ENCODE measurements at places on chromosomes 5 and 9.

- no peak for DNase-seq
Measured at GRCh38 chr9:131628459-131629225, 83.3 kb downstream of the PRRT1B start.

DNA sequence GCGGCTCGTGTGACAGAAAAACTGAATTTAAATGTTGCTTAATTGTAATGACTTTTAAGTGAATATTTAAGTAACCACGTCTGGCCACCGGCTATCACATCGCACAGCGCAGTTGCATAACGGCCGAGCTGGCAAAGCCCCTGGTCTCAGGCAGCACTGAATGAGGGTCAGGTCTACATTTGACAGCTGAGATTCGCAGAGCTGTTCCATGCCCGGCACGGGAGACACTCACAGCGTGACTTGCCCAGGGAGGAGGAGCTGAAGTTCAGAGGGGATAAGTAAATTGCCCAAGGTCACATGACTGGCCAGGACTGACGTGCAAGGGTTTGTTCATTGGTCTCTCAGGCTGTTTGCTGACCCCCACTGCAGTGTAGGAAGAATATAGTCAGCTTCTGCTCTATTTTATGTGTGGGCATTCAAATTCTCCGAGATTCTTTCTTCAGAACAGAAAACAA lies 17.4 kb upstream of the COL5A1 start:
- DNase-seq, result no peak

DNA sequence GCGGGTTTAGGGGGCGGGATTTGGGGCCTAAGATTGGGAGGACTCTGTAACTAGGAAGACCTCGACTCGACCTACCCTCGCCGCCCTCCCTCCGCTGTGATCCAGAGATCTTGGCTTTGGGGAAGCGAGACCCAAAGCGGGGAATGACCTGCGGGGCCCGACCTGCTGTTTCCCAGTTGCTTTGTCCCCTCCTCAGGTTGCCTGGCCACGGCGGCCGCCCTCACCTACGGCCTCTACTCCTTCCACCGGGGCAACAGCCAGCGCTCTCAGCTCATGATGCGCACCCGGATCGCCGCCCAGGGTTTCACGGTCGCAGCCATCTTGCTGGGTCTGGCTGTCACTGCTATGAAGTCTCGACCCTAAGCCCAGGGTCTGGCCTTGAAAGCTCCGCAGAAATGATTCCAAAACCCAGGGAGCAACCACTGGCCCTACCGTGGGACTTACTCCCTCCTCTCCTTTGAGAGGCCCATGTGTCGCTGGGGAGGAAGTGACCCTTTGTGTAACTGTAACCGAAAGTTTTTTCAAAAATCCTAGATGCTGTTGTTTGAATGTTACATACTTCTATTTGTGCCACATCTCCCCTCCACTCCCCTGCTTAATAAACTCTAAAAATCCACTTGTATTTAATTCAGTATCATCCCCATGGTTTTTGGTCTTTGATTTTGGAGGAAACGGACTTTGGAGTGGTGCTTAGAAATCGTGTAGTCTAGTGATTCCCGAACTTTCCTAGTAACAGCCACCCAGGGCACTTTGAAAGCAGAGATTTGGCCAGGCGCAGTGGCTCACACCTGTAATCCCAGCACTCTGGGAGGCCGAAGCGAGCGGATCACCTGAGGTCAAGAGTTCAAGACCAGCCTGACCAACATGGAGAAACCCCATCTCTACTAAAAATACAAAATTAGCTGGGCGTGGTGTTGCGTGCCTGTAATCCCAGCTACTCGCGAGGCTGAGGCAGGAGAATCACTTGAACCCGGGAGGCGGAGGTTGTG lies 878 bp downstream of the HIGD2A start:
- no peak for DNase-seq

- DNase-seq, result peak; percentile 17
Measured at GRCh38 chr9:110217656-110218099, 9.7 kb upstream of the C9orf152 start.

DNA sequence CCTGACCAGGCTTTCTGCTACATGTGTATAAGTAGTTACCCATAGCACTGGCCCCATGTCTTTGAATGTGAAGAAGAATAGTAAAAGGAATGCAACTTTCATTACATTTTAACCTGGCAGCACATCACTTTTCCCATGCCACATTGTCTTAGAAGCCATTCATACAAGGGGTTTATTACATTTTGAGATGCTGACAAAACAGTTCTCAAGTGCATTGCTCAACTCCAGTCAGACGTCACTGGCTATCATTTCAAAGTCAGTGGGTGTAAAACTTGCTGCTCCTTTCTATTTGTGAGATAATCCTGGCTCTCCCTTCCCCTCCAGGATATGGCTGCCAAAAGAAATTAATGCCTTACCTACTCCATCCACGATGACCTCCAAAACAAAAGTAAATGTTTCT lies 97.0 kb upstream of the VCAN start:
- no peak for DNase-seq

- DNase-seq, result no peak
Measured at GRCh38 chr5:55732585-55732984, 5.3 kb upstream of the DDX4 start.

- DNase-seq, result no peak
Measured at GRCh38 chr5:82595113-82595512, 317.0 kb upstream of the RPS23 start.

DNA sequence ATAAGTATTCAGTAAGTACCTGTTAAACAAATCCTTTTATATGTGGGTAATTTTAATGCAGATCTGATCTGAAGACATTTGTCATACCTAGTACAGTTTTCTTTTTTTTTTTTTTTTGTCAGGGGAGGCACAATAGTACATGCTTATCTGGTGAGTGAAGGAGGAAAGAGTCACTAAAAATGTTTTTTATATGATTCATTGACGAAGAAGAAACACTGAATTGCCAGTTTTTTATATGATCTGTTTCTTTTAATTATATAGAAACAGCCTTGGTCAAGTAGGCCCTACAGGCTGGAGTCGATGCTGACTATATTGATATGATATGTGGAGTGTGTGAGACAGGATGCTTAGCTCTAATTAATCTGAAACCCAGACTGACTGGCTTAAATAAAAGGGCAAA lies 315.2 kb downstream of the PSAT1 start:
- DNase-seq, result no peak

DNA sequence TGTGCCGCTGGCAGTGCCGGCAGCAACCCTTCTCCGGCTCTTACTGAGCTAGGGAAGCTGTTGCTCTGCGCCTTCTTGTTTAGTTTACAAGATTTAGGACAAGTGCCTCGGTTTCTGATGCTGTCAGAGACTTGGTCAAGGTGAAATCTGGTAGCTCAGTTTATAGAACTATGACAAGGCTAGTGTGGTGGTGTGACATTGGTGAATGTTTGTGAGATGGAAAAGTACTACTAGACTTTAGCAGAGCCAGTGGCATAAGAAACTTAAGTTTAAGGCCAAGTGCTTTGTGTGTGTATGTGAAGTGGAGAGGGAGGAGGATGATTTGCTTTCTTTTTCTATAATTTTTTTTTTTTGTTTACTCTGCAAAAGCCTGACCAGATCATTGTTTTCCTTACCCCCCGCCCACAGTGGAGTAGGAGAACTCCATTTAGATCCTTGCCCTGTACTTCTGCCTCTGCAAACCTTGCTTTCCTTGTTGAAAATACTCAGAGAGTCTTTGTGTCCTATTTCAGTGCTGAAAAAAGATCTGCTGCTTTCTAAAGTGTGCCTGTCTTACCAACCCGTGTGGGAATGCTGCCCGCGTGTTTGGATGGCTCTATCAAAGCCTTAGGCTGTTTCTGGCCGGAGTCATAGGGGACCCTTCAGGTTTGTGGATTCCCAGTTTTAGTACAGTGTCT lies 75.9 kb downstream of the TRIO start:
- DNase-seq, result no peak

DNA sequence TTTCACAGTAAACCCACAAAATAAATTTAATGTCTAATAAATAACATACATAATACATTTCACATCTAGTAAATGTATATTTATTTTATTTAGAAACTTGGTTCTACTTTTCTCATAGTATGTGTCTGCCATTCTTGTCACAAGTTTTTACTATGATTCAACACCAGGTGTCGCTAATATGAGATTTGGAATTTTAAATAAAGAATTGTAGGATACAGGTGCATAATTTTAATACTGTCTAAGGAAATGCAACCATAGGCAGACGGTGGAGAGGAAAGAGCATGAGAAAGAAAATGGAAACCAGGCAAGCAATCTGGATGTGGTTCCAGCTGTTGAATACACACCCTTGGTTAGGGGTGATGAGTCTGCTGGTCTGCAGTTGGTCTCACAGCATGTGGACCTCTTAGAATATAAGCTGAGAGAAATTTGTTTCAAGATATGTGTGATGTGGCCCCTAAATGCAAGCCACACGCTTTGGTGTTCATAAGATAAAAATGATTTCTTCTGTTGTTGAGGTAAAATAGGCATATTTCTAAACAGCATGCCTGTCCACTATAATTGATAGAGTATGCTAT lies 114.7 kb upstream of the TXNDC8 start:
- no peak for DNase-seq

- DNase-seq, result no peak
Measured at GRCh38 chr5:66307647-66308241, 163.6 kb downstream of the SREK1 start.

DNA sequence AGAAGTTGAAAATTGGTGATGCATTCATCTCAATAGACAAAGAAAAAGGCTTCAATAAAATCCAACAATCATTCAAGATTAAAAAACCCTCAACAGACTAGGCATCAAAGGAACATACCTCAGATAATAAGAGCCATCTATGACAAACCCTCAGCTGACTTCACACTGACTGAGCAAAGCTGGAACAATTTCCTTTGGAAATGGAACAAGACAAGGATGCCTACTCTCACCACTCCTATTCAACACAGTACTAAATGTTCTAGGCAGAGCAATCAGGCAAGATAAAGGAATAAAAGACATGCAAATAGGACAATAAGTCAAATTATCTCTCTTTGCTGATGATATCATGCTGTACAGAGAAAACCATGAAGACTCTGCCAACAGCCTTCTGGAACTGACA lies 1188.1 kb downstream of the DTWD2 start:
- no peak for DNase-seq

- DNase-seq, result no peak
Measured at GRCh38 chr5:113205807-113206206, 229.0 kb downstream of the TSSK1B start.

DNA sequence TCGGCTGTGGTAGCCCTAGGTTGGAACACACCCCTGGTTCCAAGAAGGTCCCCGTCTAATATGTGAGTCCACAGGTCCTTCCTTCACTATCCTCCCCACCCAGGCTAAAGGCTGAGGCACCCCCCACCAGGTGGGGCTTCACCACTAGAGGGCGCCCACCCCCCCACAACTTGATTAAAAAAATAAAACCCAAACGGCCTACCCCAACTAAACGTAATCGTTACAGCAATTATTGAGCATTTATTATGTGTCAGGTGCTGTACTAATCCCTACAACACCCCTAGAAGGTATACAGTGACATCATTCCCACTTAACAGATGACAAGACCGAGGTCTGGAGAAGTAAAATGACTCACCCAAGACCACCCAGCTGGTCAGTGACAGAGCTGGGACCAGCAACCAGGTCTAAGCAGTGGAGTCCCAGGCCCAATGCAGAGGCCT lies 65.0 kb downstream of the FGF18 start:
- DNase-seq, result peak; percentile 3

DNA sequence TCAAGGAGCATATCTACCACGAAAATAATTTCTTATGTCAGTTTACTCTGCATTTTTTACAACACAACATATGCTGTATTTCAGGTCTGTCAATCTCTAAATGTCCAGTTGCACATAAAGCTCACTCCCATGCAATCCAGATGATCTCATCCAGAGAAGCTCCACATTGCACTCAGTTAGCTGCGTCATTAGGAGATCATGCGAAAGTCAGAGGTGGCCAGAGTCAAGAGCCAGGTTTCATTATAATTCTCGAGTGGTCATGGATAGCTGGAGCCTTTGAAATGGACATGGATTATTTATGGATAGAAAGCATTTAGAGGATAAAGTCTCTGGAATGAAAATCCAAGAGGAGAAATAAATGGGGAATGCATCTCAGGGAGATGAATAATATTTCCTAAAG lies 232.3 kb downstream of the GAS1 start:
- DNase-seq, result no peak

DNA sequence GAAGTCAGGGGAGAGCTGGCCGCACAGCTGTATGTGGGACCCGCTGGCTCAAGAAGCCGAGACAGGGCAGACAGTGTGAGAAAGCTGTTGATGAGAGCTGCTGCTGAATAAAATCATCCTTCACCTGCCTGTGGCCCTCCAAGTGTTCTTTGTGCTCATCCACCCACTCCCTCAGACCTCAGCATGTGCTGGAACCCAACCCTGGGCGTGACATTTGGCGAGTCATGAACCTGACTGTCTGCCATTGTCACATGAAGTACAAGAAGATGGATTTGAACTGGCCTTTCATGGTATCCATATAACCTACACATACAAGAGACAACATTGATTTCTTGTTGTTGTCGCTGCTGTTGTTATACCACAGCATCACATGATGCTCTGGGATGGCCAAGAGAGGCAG lies 139.7 kb upstream of the PLCXD3 start:
- DNase-seq, result no peak

DNA sequence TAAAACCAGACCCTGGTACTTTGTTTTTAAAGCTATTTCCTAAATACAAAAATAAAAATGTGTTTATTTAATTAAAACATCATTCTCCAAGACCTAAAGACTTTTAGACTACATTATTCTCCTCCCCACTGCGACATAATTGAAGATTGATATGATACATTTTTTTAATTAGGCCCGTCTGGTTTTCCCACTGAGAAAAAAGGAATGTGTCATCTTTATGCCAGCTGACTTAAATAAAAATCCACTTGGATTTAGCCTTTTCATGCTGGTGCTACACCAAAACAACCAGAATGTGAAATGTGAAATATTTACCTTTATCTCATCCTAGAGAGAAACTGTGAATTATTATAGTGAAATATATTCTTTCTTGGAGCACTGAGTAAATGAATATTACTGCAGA lies 155.5 kb upstream of the PPP1R2B start:
- no peak for DNase-seq

DNA sequence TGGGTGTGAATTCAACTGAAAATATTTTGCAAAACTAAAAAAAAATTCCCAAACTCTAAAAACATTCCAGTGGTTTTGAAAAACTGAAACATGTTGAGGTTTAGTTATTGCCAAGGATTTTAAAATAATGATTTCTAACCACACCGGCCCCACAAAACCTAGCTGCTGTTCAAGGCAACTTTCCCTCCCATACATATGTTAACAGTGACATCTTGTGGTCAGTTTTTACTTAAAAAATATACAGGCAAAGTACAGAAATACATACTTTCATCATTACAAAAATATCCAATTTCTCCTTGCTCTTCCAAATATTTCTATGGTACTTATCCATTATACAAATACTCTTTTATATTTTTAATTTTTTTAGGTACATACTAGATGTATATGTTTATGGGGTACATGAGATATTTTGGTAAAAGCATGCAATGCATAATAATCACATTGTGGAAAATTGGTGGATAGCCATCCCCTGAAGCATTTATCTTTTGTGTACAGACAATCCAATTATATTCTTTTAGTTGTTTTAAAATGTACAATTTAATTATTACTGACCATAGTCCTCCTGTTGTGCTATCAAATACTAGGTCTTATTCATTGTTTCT lies 34.4 kb upstream of the MRPS30 start:
- no peak for DNase-seq

All from bone marrow (tissue), 2 donors.